ENCODE measurements at places on chromosomes 3 and 15.

DNA sequence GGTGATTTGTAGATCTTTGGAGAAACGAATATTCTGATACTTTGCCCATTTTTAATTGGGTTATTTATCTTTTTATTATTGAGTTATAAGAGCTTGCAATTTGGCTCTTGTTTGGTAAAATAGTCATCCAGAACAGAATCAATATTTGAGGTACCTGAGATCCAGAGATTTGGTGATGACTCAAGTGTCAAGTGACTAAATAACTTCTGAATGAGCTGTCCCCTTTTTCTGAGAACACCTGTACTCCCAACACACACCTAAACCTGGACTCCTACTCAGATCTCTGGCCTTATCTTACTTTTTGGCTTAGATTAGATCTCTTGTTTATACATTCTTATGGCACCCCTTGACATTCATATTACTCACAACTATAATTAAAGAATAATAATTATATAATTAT lies 3.1 kb upstream of the TRA2B start:
- DNase-seq = no peak

DNA sequence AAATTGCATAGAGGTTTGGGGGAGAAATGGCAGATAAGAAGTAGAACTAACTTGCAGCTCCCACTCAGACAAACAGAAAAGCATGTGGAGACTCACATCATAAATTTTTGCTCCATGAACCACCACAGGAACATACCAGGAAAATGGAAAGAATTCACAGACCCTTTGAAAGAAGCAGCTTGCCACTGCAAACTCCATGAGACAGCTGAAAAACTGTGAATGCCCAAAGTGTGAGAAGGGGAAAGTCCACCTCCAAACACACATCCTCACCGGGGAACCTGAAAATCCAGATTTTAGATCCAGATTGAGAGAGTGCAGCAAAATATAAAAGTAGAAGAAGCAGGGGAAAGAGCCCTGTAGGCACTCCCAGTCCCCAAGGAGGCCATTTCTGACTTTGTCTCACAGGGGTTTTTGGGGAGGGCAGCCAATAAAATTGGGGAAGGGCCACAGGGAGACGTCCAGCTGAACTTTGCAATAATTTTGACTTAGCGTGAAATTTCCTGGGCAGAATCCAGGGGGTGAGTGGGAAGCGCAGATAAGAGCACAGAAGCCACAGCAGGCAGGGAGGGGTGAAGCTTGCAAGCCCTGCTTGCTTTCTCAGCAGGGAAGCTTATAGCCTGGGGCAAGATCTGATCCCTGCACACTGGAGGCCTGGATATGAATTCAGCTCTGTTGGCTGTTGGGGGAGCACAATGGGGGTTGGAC lies 183.4 kb upstream of the UBE2E2 start:
- no peak for DNase-seq

DNA sequence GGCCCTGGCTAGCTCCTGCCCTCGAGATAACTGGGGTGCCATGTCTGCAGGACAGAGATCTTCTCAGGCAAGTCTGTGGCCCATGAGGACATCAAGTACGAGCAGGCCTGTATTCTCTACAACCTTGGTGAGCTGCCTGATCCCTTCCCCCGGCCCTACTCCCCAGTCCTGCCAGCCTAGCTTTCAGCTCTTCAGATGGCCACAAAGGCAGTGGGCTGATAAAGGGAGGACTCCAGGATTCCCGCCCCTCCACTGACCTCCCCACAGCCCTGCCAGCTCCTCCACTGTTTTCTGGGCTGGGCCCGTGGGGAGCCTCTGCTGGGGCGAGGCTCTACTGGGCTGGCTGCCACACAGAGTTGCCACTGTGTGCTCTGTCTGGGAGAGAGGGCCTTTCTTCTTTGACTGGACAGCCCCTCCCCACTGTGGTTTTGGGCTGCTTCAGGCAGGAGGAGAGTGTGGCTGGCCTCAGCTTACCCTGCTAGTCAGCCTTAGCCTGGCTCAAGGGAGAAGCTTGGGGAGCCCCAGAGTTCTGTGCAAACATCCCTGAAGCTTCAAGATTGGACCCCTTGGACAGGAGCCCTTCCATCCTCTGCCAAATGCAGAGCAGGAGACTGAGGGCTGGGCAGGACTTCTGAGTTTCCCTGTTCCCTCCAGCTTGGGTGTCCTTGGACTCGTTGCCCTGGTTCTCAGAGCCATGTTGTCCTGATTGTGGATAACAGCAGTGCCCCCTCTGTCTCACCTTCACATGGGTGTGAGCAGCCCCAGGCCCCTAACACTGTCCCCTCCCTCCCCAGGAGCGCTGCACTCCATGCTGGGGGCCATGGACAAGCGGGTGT lies 24.4 kb downstream of the PTPN23 start:
- no peak for DNase-seq

- DNase-seq = no peak
These were observed 221.6 kb downstream of the FGF12 start for GRCh38 chr3:192505731-192506130.

DNA sequence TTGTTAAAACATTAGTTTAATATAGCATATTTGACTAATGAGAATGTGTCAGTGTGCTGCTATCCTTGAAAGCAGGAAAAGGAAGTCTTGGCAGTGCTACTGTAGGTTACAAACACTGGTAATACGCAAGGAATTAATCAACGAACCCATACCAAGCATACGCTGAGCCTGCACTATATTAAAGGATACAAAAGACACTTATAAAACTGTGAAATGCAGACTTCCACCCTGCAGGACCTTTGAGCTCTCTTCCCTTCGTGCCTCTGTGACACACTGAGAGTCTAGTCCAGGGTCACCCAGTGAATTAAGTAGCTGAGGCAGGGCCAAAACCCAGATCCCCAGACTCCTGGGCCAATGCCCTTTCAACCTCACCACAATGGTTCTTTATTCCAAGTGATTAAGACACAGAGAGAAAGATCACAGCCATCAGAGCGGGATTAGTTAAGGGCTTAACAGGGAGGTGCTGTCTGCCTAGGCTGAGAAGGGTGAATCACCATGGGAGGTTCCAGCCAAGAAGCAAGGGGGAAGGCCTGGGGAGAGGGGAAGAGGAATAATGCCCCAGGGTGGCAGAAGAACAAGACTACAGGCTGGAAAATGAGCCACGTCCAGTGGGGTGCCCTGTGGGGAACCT lies 6.8 kb downstream of the ANXA2 start:
- DNase-seq = no peak

DNA sequence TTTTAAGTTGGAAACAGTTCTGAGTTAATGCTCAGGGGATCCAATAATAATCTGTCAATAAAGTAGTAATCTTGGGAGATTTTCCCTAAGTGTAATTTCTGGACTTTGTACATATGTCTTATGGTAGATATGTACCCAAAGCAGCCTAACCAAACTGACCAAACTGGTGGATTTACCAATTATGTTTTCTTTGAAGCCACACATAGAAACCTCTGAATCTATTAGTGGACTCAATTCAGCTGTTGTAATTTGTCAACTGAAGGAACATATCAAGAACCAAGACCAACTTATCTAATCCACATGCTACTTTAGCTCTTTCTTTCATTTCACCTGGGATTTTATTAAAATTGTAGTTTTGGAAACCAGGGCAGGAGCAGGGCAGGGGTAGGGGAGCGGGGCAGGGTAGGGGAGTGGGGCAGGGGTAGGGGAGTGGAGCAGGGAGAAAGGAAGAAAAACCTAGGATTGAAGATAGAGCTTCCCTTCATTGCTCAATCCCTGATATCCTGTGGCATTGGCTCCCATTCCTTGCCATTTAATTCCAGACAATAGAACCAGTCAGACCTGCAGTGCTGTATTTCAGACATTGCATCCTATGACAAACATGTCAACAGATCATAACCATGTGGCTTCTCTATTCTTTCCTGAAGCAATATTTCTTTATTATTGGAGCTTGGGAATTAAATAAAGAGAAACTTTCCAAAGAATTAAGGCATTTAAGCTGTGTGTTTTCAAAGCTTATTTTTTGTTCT lies 101.8 kb downstream of the NFKBIZ start:
- no peak for DNase-seq

DNA sequence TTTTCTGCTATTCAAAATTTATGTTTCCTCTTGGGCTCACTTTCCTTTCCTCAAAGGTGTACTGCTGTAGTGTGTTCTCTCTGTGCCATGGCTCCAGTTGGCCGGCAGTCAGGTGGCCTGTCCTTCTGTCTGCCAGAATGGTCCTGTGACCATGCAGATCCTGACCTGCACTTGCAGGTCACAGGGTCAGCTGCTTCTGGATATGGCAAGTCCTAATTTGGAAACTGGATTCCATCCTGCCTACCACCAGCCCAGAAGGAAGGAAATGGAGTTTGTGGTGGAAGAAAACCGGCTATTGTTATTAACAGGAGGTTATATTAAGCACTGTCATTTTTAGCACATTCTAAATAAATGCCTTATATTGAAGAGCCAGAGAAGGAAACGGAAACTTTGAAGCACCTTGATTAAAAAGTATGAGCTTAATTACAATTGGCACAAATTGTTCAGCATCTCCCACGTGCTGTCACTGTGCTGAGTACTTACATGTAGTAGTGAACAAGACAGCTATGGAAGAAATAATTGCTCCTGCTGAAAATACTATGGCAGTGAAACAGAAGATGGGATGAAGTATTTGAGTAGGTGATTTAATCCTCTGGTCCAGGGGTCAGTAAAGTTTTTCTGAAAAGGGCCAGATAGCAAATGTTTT lies 362.8 kb downstream of the PTPRG start:
- DNase-seq = no peak
